ENCODE measurements at places on chromosomes 5 and 9. TPM values are rescaled to one million over a fixed set of nuclear protein-coding genes. Genes with fewer than 3 reads are reported as not detected.

LCN9 gene
- not detected for total RNA-seq

CARD19 gene
- total RNA-seq = 75.3 TPM

RNF208 gene
- not detected for total RNA-seq

IL12B gene
- total RNA-seq = under 0.01 TPM

PLAC8L1 gene
- 0.20 TPM for total RNA-seq

NDOR1 gene
- 8.4 TPM for total RNA-seq

LURAP1L gene
- 28.9 TPM for total RNA-seq

Data from subcutaneous preadipocyte (primary cell).